ENCODE measurements at places on chromosomes 3 and 15.

DNA sequence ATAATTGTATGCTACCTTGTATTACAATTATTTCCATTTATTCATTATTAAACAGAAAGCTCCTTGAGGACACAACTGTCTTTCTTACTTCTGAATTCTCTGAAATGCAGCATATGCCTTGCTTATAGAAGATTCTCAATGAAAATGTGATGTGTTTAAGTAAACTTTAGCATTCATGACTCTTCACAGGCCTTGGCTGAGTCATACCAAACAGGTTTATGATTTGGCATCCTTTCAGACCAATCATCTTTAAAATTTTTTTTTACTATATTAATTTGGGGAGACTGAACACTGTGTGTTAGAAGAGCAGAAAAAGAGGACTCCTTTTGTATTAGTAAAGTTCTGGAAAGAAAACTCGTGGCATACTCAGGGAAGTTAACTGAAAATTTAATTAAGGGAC is 6.4 kb upstream of the GALK2 start:
- no peak for DNase-seq

GRCh38 chr3:148077318-148077923 is 620.3 kb upstream of the AGTR1 start:
- DNase-seq, result peak; percentile 6

GRCh38 chr3:80543154-80543553 is 775.4 kb upstream of the ROBO1 start:
- DNase-seq, result no peak

- DNase-seq, result peak; percentile 35
Measured at GRCh38 chr3:194715022-194715800, 29.5 kb downstream of the FAM43A start.

- DNase-seq, result no peak
Measured at GRCh38 chr3:28841441-28841840, 439.4 kb upstream of the RBMS3 start.

DNA sequence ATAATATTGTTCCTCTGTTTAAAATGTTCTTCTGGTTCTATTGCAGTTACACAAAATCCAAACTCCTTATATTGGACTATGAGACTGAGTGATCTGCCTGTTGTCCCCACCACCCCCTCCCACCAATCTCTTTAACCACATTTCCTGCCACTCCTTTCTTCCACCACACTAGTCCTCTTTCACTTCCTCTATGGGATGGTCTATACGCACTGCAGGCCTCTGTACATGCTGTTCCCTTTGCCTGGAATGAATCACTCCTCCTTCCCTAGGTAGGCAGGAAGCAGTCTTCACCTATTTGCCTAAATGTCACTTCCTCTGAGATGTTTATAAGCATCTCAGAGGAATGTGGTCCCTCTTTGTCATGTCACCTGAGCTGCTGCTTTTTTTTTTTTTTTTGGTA is 4.0 kb downstream of the MAP2K1 start:
- DNase-seq, result no peak

DNA sequence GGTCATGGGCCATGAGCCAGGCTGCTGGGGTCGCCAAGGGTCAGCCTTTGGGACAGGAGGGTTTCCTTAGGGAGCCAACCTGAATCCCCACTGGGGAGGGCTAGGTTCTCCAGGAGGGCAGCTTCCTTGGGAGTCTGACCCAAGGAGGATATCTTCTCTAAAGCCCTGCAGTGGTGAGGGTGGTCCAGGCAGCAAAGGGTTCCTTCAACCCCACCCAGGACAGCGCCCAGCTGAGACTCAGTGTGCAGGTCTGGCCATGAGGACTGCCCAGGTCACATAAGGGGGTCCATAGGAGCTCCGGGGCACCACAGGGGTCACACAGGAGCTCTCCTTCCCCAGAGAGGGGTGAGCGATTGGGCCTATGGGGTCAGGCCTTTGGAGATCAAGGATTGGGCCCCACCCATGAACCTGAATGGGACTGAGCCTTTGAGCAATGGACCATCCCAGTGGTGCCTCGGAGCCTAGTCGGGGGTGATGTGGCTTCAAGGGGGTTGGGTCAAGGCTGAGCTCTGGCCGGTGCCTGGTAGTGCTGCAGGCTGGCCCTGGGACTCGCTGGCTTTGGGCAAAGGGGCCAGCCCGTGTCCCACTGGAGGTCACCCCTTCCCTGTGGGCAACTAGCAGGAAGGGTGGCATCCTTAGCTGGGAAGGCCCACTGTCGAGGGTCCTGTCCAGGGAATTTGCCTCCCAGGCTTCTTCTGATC is 216.5 kb downstream of the SNRPN start:
- DNase-seq, result no peak

DNA sequence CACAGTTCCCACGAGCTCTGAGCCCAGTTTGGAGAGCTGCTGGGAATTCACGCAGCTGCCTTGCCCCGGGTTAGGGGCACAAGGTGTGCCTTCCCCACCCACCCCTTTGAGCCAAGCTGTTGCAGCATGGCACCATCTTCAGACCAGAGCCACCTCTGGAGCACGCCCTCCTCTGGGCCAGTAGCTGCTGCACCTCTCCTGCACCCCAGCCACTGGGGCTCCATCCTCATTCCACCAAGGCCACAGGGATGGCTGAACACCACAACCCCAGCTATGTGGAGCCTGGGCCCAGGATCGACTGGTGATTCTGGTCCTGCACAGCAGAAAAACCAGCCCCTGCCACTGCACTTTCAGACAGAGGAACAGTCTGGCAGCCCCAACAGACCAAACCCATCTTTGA is 25.7 kb downstream of the TUBGCP5 start:
- DNase-seq, result no peak

DNA sequence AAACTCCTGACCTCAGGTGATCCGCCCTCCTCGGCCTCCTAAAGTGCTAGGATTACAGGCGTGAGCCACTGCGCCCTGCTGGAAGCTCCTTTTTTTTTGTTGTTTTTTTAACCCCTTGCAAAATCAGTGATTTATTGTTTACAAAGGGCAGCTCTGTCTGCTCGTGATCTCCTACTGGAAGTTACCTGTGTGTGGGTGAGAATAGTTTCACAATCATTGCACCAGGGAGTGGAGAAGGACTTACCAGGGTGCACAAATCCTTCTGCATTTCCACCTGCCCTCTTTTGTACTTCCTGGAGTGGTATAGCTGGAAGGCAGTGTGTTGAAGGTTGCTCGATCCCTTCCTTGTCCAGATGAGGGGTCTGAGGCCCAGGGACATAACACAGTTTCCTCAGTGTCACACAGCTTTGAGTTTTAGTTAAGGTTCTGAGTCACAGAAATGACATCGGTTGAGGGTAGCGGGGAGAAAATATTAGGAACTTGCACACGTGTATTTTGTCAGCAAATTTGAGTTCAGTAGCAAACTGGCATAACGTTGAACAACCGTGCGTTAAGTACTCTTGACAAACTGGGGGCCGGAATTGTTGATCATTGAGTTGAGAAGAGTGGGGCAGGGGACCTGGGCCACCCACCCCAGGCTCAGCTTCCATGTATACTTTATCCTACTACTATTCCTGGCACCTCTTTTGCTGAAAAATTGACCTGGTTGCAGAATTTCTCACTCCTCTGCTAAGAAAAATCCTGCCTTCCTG is 11.3 kb upstream of the TRAK1 start:
- DNase-seq, result no peak
